Subcutaneous adipose tissue (tissue), 4 donors: ENCODE measurements at places on chromosomes 11 and 22. TPM values are rescaled to one million over a fixed set of nuclear protein-coding genes. Genes with fewer than 3 reads are reported as not detected.

Gene KCNK7
- total RNA-seq, result not detected

Gene SYCE3
- total RNA-seq, result 3.3 TPM

Gene PHRF1
- total RNA-seq, result 10.3 TPM

Gene PEX16
- total RNA-seq, result 17.3 TPM

Gene USH1C
- total RNA-seq, result 0.75 TPM

Gene SCGB1D4
- not detected for total RNA-seq

Gene RTN4RL2
- total RNA-seq, result 0.82 TPM

Gene KRTAP5-2
- not detected for total RNA-seq
